HCEC 1CT (cell line): ENCODE measurements at places on chromosomes 4 and X.

GRCh38 chr4:182975806-182976205 lies 58.6 kb upstream of the DCTD start:
- peak; percentile 66 for DNase-seq

DNA sequence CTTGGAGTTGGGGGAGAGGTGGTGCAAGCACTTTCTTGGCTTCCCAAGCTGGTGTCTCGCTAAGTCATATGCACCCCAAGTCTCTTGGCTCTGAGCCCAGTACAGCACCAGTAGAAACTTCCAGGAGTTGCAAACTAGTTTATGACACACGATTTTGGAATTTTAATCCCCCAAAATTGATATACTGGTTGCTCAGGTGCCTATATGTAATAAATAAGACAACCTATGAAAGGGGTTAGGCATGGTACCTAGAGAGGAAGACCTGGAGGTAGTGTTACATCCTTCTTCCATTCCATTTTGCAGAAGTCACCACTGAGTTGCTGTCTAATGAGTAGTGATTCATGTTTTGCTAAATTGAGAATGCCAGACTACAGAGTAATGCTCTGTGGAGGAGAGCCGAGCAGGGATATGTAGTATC lies 4.3 kb upstream of the SLC4A4 start:
- DNase-seq: peak; percentile 50

DNA sequence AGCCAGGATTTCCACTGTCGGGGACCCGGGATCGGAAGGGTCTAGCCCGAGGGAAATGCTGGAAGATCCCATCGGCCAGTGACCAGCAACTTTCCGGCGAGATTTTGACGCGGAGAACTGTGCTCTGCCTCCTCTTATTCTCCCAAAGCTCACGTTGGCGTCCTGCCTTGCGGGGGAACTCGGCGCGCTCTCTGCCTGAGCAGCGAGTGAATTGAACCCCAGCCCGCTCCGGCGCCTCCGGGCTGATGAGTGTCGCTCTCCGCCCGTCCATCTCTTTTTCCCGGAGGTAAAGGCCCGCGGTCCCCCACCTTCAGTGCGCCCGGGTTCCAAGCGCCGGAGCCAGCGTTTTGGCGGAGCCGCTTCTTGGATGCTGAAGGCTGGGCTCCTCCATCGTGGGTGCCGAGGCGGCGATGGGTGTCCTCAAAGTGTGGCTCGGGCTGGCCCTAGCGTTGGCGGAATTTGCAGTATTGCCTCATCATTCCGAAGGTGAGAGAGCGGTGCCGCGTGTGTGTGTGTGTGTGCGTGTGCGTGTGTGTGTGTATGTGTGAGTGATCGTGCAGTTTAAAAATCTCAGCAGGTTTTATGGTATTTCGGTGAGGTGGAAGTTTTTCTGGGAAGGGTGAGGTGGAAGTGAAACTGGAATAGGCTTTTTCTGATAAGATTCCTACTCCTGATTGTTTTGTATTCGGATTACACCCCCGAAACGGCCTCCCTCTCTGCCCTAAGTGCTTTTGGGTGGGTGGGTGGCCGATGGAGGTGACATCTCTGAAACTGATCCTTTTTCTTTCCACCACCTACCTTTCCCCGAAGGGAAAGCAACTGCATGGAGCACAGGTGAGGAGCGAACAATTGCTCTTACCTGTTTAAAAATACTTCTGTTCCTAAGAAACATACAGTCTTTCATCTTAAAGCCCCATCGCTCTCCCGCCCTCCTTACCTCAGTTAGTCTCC lies 752 bp downstream of the FRAS1 start:
- no peak for DNase-seq

DNA sequence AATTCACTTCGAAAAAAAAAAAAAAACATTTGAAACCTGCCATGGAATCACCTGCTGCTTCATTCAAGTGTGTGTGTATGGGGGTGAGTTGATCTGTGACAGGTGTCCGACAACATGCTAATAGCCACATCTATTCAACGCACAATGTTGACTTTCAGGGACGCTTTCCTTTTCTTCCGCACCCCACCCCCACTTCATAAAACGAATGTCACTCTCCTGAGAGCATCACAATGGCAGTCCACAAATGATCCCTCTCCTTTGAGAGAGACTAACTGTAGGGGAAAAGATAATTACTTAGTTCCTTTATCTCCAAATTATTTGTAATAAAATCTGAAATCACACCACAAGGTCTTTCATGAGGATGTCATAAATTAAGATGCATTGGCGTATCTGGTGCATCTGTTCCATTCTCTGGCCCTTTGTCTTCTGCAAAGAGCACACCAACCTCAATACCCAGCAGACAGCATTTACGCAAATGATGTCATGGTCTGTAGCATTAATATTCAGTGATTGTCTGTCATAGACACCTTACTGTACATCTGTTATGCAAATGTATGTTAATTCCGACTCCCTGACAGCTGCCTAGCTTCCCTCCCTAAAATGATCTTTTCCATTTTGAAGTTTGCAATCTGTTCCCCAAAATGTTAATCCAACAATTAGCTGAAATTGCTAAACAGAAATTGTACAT lies 640.0 kb upstream of the BOD1L1 start:
- DNase-seq: no peak

DNA sequence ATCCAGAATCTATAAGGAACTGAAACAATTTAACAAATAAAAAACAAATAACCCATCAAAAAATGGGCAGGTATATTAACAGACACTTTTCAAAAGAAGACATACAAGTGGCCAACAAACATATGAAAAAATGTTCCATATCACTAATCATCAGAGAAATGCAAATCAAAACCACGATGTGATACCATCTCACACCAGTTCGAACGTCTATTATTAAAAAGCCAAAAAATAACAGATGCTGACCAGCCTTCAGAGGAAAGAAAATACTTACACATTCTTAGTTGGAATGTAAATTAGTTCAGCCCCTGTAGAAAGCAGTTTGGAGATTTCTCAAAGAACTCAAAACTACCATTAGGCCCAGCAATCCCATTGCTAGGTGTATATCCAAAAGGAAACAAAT lies 687.9 kb upstream of the AADAT start:
- DNase-seq: no peak

DNA sequence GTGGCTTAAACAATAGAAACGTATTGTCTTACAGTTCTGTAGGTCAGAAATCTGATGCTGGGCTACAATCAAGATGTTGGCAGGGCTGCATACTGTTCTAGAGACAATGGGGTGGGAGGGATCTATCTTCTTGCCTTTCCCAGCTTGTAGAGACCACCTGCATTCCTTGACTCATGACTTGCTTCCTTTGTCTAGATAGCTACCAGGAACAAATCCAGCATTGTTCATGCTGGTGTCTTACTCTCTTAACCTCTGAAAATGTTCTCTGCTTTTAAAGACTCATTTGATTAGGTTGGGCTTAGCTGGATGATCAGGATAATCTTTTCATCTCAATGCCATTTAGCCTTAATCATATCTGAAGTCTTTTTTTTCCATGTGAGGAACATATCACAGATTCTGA lies 169.0 kb downstream of the ZNF330 start:
- no peak for DNase-seq

- no peak for DNase-seq
Measured at GRCh38 chr4:174213731-174214100, 69.8 kb downstream of the FBXO8 start.

GRCh38 chrX:153303276-153304262 lies 18.0 kb downstream of the PNMA6F start:
- DNase-seq: no peak

DNA sequence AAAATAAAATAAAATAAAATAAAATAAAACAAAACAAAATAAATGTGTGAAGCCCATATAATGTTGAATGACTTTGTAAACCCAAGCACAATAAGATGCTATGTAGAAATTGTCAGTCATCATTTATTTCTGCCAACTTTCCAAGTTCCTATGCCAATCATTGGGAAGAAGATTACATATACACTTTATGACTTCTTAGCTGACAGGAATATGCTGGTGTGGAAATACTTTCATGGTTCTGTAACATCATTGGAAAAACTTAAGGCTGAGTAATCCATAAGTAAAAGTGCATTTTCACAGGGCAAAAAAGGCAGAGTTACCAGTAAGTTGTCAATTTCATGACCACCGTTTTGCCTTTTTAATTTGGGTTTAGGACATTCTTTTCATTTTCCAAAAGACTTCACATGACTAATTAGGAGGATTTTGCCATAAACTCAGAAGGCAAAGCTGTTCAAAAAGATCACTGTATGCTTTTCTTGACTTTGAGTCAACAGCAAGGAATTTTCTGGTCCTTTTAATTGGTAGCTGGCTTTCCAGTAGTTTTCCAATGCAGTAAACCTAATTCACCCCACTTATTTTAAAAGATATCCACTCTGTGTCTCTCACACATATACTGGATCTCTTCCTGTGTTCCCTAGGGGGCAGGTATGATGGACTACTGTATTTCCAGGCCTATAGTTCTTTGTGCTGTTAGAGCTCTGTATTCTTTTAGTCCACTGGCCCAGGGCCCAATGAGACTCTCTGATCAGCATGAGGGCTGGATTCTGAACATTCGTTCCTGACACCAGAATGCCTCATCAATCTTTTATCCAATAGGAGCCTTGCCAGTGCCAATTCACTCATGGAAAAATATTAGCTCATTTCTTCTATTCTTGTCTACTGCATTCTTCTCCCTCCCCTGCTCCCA lies 26.2 kb upstream of the SCRG1 start:
- peak; percentile 75 for DNase-seq

DNA sequence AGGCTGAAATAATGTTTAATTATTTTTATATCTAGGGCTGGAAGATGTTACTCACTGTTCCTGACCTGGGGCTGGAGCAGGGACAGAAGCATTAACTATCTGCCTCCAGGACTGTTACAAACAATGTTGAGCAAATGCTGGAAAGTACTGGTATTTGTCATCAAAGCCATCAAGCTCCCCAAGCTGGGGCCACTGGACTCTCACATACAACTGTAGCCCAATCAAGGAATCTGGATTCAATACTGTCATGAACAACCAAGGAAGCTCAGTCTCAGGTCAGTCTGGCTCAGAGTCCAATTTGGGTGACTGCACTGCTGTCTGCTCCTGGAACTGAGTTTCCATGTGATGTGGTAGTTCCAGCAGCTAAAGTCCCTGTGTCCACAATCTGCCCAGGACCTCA lies 50.4 kb downstream of the APOO start:
- no peak for DNase-seq

DNA sequence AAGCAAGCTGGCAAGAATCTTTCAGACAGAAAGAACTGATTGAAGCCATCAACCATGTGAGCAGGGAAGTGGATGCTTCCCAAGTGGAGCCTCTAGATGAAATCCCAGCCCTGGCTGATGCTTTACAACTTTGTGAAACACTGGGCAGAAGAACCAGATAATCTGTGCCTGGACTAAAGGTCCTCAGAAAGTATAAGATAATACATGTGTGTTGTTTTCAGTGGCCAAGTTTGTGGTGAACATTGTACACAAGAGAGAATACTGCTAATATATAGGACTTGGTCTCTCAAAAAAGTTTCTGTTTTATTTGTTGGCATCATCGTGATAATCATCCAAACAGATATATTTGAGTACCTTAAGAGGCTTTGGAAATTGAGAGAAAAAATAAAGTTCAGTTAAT lies 1367.8 kb upstream of the IGFBP7 start:
- DNase-seq: no peak

DNA sequence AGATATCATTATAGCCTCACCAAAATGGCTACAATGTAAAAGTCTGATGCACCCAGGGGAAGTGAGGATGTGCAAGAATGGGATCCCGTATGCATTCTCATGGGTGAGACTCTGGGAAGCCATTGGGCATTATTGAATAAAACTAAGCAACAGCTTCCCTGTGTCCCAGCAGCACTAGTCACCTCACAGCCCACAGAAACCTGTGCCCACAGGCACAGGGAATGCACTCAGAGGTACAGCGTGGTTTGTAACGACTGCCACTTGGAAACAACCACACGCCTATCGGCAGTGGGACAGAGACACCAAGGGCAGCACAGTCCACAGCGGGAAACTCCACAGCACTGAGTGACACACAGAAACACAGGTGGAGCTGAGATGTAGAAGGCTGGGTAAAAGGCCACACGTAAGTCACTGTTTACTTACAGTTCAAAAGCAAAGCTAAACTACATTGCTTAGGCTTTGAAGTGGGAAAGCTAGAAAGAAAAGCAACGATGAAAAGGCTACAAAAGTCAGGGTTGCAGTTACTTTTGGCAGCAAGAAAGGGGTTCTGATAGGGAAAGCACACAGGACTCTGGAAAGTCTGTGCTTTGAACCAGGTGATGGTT lies 69.2 kb downstream of the HAUS3 start:
- DNase-seq: no peak

- DNase-seq: no peak
Measured at GRCh38 chrX:16827225-16827624, 41.0 kb downstream of the TXLNG start.

DNA sequence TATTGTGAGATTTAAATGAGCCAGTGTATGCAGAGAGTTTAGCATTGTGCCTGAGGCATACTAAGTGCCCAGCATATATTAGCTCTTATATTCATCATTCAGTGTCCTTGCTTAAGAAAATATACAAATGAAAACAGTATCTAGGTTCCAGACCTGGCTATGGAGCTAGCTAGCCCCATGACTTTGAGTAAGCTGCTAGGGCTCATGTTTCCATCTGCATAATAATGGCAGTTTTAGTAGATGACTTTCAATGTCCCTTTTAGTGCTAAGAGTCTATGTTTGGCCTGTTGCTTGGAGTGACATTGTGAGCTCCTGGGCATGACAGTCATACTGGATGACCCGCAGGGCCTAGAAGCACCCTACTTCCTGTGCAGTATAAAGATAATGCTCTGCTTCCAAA lies 435.3 kb downstream of the ZIC3 start:
- no peak for DNase-seq

- DNase-seq: no peak
Measured at GRCh38 chr4:4358093-4358854, 28.6 kb upstream of the NSG1 start.

DNA sequence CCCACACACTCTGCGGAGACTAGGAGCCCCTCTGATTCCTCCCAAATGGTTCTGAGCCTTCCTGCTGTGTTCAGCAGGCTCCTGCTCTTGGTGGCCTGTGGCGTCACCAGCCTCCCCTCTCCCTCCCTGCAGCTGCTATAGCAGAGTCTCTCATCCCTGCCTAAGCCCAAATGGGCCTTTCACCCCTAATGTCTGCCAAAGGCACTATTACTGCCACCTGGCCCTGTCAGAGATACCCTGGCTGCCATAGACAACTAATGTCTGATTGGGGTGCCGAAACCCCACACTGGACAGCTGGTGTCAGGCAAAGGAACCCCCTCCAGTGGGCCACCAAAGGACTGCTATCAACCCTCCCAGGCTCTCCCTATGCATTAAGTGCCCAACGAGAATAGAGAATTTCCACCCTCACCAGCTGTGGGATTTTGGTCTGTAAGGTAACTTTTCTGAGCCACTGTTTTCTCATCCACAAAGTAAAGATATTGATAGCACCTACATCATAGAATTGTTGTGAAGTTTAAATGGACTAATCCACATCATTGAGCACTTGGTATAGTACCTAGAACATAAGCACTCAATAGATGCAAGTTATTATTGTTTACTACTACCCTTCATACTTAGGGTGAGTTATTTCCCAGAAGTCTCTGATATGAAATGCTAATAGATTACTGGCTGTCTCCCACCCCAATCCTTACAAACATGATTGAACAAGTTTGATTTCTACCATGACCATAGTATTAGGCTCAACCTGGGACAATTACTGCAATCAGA lies 421.3 kb downstream of the MID1IP1 start:
- DNase-seq: no peak
